NCI-H446 (cell line): ENCODE measurements at places on chromosomes 16 and 17.

DNA sequence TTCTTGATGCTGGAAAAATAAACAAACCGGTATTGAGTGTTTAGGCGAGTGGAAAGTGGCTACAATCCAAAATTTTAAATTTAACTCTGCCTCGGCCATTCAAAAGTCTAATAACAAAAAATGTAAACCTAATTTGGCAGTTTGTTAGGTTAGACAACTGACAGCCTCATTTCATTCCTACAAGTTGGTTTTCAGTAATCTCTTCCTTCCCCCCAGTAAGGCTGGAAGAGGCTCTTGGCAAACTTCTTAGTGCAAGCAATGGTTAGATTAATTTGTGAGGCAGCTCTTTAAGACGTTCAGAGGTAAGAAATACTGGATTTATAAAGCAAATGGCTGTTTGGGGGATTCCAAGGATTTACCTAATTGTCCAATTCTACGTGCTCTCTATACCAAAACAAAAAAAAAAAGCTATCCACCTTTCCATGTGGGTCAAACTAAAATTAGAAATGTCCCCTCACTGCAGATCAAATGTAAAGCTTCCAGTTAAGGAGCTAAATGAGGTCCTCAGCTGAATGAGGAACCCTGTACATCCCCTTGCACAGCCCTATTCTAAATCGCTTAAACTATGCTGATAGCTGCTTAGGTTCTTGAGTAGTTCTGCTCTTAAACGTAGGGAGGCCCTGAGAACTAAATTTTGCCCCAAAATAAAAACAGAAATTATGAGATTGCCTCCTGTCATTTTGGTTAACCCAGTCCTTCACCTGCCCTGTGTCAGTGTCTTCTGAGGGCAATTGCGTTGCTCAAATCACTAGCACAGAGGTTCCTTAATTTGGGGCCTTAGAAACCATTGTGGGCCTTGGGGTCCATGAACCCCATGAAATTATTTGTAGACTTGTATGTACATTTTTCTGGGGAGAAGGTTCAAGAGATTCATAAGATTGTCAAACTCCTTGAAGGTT, 2.9 kb downstream of the HEXIM1 start:
- DNase-seq = no peak

- no peak for DNase-seq
Measured at GRCh38 chr17:79732804-79733691, 2.3 kb downstream of the ENPP7 start.

DNA sequence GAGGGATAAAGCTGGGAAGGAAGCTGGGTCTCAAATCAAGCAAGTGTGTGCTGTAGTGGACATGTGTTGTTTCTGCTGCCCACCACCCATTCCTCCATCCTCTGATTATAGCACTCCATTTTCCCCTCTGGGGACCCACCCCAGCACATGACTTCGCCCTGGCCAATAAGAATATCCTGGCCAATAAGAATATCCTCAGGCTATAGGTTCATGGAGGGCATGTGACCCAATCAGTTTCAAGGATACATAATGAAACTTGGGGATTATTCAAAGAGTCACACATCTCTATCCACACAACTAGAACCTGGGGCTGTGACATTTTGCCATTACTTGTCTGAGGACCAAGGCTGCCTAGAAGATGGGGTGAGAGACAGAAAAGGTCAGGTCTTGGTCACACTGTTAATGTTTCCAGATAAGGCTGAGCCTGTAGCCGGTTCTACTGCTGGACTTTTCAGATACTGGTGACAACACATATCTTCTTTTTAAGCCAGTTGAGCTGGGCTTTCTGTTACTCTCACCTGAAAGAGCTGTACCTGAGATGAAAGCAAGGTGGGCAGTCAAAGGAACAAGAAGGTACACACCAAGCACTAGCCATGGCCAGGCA, 33.7 kb downstream of the MYO18A start:
- DNase-seq = no peak

DNA sequence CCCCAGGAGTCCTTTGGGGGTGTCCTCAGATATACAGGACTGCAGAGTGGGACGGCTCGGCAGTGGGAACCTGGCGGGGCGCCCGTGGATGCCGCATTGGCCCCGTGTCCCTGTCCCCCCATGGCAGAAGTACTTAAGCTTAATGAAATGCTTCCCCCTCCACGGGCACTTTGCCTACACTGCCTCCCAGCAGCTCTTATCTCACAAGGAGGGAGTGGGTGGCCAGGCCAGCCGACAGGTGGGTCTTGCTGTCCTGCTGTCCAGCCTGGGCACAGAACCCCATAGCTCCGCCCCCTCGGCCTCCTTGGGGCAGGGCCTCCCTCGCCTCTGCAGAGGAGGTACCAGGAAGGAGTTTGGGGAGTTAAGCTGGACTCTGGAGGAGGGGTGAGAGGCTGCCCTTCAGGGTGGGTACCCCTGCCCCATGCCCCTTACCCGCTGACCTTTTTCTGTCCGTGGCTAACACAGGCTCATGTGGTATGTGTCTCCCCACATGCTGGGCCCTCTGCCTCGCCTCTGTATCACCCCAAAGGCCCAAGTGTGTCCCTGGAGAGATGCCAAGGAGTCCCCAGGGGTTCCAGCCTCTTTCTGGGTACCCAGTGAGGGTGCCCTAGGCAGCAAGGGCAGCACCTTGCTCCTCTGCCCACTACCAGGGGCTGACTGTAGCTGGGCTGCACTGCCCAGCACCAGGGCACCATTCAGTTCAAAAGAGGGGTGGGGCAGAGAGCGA, 8.7 kb downstream of the THRA start:
- no peak for DNase-seq
